ENCODE measurements at places on chromosomes 6 and 20. TPM values are rescaled to one million over a fixed set of nuclear protein-coding genes. Genes with fewer than 3 reads are reported as not detected.

DNA sequence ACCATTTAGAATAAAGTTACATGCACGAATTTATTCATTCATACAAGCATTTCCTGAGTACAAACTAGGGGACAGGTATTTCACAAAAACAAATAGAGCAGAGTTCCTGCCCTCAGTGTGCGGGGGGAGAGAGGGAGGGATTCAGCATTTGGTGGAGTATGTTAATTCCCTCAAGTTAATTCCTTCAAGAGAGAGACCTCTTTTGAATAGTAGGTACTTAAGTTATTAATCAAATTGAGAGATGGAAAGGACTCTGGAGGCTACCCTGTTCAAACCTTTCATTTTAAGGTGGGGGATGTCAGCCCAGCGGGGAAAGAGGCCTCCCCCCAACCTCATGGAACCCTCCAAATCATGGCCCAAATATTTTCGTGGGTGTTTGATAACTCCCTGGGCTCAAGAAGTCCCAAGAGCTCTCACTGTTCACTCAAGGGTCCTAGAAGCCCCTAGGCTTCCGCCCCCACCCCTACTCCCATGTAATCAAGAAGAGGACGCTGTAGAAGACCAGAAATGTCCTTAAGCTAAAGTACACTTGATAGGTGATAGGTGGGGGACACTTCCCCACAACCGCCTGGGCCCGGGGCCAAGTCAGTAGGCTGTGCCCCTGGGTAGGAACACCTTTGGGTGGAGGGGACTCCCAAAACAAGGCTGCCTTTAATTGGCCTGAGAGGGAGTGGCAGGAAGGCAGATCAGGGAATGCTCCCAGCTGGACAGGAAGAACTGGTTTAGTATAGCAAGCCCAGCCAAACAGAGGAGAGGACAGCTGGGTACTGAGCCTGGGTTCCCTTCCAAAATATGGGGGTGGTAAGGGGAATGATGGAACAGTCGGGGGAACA, 2.9 kb downstream of the SDC4 start:
- DNase-seq: no peak

GRCh38 chr6:21026576-21027273, 492.5 kb downstream of the CDKAL1 start:
- no peak for DNase-seq

Gene TMEM239
- total RNA-seq: not detected

Gene ELOVL5
- 85.3 TPM for total RNA-seq

DNA sequence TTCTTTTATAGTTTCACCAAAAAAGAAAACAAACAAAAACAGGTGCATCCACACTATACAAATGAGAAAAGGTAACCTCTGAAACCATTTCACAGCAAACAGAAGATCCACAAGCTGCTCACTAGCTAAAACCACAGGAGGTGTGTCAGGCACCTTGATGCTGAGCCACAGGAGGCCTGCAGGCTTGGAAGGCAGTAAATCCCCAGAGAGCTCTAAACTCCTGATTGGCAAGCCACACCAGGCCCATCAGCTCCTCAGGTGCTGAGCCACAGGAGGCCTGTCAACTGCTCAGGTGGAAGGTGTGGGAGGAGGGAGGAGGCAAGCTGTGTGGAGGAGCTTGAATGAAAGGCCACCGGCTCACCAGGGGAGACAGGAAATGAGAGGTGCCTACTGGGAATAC, 273.0 kb downstream of the PKHD1 start:
- no peak for DNase-seq

Data from HCT116 (cell line).